GM12865 (cell line): ENCODE measurements at places on chromosomes 16 and 17.

DNA sequence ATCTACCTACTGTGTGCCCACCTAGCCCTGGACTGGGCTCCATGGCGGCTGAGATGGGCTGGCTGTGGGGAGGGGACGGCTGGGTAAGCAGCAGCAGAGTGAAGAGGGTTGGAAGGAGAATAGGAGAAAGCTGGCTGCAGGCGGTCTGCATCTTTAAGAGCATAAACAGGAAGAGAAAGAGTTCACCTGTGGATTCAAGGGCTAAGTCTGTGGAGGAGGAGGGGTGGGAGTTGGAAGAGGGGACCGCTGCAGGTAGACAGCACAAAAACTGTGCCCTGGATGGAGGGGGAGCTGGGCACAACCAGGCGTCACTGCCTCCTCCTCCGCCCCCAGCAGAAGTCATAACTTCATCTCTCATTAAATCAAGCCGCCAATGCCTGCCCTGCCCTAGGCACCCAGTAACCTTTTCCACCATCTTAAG is 677 bp downstream of the SLC13A2 start:
- DNase-seq, result no peak

DNA sequence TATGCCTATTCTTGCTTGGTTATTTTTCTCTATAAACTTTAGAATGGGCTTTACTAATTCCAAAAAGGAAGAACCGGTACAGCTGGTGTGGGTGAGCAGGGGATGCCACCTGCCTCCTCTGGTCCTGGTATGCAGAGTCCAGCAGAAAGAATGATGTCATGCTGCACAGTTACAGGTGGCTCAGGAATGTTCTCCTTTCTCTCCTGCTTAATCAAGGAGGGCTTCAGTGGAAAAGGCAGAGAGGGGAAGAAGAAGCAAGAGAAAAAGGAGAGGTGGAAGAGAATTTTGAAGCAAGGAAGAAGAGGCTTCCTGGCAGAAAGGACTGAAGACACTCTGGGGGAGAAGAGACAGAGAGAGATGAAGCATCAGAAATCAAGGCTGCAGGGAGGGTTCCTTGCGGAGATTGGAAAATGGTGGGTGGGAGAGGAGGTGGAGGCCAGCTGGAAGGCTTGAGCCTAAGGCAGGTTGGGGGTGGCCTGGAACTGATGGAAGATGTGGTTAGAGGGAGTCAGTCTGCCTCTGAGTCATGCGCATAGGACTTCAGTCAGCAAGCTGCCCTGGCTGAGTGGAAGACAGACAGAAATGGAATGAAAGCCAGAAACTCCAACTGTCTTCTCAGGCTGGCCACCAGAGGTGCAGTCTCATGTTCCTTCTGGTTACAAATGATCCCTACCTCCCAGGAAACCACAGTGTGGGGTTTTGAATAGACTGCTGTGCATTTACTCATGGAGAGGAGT is 64.6 kb upstream of the CRHR1 start:
- peak; percentile 3 for DNase-seq

DNA sequence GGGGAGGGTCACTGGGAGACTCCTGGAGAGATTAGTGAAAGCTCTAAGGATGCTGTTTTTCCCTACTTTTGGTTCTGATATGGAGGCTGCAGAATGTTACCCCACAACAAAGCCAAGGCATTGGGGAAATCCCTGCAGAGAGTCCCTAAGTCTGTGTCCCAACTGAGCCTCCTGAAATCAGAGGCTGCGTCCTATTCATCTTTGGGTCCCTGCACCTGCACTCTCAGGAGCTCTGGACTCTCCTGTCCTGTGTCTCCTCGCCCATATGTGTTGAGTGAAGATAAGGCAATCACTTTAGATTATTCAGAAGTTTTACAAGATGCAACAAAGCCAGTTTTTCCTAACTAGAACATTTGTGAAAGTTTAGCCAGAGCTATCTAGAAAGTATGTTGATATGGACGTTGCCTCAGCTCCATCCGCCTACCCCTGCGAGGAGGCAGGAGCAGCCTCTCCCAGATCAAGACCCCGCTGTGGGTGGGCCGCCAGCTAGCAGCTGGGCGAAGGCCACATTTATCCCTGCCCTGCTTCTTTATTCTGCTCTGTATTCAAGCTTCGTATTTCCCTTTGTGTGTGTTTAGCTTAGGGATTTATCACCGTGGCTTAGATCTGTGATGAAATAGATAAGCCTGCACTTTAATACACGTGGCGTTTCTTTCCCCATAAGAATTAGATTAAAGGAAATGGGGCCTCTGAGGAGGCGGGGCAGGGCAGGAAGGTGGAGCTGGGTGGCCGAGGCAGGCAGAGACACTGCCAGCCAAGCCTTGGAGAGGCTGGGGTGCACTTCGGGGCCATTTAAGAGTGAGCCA is 37.4 kb downstream of the SHISA6 start:
- no peak for DNase-seq

- no peak for DNase-seq
Observed at GRCh38 chr17:12047681-12048376, 27.2 kb downstream of the MAP2K4 start.

DNA sequence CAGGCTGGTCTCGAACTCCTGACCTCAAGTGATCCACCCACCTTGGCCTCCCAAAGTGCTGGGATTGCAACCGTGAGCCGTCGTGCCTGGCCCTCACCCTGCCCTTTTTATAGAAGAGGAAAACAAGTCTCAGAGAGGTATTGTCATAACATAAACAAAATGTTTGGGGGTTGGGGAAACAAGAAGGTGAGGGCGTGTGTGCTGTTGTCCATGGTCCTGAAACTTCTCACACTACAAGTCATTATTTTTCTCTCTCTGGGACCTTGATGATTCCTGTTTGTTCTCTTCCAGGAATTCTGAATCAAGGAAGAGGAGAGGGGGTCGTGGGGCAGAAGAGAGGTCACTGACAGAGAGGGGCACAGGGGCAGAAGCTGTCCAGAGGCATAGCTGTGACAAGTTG is 160.2 kb upstream of the LHX1 start:
- DNase-seq, result no peak

- no peak for DNase-seq
Observed at GRCh38 chr17:76940738-76941350, 72.6 kb downstream of the MGAT5B start.

GRCh38 chr16:84068783-84069462 is 26.3 kb upstream of the SLC38A8 start:
- DNase-seq, result no peak

DNA sequence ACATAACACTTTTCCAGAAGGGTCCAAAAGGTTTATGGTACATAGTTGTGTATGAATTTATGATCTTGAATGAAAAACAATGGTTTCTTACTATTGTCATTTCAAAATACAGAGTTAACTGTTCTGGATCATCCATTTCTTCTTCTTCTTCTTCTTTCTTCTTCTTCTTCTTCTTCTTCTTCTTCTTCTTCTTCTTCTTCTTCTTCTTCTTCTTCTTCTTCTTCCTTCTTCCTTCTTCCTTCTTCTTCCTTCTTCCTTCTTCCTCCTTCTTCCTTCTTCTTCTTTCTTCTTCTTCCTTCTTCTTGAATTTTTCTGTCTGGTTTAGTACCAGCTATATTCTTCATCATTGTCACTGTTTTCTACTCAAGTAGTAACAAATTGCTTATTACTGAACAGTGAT is 47.8 kb downstream of the TNRC6C start:
- DNase-seq, result no peak

GRCh38 chr17:35449371-35449931 is 885 bp upstream of the SLFN13 start:
- peak; percentile 62 for DNase-seq

DNA sequence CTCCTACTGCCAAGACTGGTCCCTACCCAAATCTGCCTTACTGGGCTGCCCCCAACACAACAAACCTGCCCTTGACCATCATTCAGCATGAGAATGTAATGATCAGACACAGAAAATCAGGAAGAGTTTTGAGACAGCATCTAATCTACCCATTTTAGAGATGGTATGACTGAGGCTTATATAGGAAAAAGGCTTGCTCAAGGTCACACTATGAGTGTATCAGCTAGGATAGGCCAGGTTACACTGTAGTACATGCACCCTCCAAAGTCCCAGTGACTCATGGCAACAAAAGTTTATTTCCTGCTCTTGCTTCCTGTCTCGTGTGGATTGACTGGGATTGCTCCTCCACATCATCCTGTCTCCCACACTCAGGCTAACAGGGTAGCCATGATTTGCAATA is 27.9 kb downstream of the NLRC5 start:
- no peak for DNase-seq

GRCh38 chr17:49588312-49588711 is 12.6 kb downstream of the NXPH3 start:
- no peak for DNase-seq

DNA sequence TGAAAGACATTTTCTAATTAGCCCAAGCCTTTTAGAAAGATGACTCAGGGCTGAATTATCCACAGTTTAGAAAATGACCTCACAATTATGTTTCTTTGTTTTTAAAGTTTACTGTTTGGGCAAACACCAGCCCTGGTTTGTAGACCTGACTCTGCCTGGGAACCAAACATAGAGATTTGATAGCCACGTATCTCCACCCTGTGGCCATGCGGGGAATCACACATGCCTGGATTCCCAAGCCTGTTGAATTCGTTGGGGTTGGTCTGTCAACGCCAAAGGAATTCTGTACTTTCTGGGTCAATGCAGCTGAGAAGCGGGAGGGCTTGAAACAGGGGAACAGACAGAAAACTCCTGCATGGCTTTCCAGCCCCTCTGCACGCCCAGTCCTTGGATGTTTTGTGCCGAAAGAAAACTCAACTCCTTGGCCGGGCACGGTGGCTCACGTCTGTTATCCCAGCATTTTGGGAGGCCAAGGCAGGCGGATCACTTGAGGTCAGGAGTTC is 26.9 kb downstream of the CD300A start:
- peak; percentile 74 for DNase-seq

DNA sequence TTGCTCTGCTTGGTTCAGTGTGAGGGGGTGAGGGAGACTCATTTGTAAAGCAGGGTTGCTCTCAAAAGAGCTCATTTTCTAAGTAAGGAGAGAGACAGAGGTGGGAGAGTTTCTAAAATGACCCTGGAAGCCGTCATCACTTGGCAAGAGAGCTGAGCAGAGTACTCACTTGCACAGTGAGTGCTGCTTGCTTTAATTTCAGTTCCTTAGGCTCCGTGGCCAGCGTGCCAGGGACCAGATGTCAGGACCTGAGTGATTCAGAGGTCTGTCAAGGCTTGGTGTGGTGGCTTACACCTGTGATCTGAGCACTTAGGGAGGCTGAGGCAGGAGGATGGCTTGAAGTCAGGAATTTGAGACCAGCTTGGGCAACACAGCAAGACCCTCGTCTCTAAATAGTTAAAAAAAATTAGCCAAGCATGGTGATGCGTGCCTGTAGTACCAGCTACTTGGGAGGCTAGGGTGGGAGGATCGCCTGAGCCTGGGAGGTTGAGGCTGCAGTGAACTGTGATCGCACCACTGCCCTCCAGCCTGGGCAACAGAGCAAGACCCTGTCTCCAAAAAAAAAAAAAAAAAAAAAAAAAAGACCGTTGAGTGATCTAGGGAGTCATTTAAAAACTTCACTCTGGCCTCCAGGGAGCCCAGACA is 10.7 kb downstream of the ZNF205 start:
- DNase-seq, result no peak

- DNase-seq, result no peak
Observed at GRCh38 chr16:84712801-84713775, 13.3 kb downstream of the USP10 start.

DNA sequence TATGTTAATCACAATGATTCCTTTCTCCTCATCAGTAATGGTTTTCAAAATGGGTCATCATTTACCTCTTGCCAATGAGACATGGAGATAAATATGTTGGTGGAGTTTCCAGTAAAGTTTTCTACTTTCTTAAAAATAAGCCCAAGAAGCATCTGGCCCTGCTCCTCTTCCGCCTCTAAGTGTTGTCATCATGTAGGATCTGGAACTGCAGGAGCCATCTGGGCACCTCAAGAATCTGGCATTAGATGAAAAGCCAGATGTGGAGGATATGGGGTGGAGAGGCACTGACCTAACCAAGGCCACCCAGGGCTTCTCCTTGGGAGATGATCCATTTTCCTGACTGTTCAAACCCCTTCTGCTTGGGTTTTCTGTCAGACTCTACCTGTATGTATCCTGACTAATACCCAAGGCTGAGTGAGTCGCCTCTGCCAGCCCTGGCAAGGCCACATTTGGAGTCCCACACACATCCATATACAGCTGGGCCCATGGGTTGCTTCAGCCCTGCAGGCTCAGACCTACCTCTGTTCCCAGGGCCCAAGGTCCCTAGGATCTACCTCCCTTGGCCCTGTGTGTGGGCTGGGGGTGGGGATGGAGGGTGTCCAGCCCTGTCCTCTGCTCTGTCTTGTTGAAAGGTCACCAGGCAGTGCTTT is 24.6 kb downstream of the CCDC182 start:
- no peak for DNase-seq
